Muscle of leg (tissue), 16 donors: ENCODE measurements at places on chromosomes 13 and 19. TPM values are rescaled to one million over a fixed set of nuclear protein-coding genes. Genes with fewer than 3 reads are reported as not detected.
A peak's percentile ranks its signal among the peaks of the same experiment; 100 is the strongest.

GRCh38 chr19:13848798-13849676 lies 27.9 kb upstream of the NANOS3 start:
- peak; percentile 62 for DNase-seq

DNA sequence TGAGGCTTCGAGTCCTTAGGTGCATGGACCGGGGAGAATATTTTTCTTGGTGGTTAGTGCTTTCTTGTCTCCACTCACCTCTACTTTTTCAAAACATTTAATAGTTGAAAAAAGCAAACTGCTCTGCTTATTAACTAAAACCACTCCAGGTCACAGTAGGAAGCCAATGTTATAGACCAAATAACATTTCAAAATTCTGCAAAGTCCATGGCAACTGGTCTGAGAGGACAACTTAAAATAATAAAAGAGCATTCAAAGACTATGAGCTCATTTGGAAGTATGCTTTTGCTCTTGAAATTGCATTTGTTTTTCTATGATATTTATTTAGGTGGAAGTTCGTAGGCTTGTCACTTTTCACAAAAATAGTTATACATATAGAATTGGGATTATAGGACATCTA lies 483.0 kb downstream of the DCT start:
- no peak for DNase-seq

DNA sequence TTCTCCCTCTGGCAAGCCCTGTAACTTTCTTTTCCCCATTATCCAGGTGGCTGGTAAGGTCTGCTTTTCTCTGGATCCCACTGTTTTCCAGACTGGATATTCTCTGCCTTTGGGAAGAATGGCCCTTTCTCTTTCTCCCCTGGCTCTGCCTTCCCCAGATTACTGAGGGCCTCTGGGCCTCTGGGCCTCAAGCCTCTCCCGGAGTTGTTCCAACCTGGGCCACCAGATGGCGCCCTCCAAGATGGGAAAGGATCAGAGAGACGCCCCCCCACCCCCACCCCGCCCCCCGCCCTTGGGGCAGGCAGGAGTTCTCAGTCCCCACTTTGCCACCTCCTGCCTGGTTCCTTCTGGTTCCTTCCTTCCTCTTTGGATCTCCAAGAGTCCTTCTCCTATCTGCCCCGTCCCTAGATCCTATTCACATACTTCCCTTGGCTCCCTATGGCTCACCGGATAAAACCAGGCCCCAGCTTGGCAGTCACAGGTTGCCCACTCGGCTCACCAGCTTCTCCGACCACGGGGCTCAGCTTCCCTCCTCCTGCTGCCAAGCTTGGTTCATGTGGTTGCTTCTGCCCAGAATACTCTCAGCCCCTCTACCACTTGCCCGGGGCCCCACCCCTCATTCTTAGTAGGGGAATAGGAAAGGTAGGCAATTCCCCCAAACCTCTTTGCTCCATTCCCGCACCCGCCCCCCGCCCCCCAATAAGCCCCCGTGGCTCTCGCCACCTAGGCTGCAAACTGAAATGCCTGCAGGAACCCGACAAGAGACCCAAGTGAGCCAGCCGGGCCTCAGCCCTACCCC lies 13.1 kb downstream of the EPS8L1 start:
- DNase-seq: peak; percentile 75

GRCh38 chr13:41675306-41675705 lies 218.0 kb downstream of the RGCC start:
- no peak for DNase-seq

DNA sequence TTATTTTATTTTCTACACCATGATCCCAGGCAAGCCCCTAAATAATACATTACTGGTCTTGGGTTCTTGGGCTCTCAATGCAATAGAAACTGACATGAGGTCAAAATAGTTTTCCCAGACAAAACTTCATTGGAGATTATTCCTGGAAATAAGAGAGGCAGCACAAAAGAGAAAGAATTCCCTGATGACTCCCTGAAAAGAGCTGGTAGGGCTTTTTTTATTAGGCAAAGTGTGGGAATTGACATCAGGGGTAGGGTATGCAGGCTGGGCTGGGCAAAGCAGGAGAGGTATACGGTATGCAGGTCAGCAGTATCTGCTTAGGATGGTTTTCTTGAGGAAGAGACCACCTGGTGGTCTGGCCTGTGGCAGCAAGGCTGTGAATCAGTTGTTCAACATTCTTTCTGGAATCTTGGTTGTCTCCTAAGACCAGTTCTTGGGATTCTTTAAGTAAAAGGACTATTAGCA lies 9.3 kb upstream of the IGFL3 start:
- DNase-seq: no peak

GRCh38 chr19:33386361-33386858 lies 12.9 kb downstream of the CEBPG start:
- no peak for DNase-seq

DNA sequence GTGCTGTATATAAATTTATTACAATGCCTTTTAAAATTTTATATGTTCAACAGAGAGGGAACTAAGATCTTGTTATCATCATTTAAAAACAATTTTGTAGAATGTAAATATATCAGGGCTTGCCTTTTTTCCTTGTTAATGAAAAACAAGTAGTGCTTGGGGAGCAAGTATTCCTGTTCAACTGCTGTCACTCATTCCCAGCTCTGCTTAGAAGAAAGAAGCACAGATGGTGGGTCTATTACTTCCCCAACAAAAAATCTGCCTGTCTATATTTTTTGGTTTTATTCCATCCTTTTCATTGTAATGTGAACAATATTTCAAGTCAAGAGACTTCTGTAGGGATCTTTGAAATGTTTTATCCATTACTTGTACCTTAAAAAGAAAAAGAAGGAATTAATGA lies 503.9 kb downstream of the GPC5 start:
- DNase-seq: no peak

DNA sequence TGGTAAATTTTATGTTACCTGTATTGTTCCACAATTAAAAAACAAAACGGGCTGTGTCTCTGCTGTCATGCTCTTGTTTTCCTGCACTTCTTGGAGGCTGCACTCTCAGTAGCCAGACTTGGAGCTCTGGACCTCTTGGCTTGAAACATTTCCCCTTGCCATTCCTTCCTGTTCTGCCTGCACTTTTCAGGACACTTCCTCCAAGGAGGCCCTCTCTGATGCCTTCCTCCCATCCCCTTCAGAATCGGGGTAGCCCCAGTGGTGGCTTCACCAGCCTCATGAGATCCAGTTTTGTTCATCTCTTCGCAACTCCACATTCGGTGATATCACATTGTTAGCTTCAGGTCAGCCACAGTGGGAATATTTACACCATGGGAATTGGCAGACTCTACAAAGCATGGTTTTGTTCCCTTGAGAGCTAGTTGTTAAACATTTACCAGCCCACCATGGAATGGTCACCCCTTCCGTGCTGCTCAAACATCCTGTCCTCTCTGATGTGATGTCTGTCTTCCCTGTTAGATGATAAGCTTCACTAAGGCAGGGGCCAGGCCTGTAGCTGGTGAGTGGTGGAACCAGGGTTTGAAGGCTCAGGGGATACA lies 40.2 kb upstream of the PEG3 start:
- DNase-seq: no peak

DNA sequence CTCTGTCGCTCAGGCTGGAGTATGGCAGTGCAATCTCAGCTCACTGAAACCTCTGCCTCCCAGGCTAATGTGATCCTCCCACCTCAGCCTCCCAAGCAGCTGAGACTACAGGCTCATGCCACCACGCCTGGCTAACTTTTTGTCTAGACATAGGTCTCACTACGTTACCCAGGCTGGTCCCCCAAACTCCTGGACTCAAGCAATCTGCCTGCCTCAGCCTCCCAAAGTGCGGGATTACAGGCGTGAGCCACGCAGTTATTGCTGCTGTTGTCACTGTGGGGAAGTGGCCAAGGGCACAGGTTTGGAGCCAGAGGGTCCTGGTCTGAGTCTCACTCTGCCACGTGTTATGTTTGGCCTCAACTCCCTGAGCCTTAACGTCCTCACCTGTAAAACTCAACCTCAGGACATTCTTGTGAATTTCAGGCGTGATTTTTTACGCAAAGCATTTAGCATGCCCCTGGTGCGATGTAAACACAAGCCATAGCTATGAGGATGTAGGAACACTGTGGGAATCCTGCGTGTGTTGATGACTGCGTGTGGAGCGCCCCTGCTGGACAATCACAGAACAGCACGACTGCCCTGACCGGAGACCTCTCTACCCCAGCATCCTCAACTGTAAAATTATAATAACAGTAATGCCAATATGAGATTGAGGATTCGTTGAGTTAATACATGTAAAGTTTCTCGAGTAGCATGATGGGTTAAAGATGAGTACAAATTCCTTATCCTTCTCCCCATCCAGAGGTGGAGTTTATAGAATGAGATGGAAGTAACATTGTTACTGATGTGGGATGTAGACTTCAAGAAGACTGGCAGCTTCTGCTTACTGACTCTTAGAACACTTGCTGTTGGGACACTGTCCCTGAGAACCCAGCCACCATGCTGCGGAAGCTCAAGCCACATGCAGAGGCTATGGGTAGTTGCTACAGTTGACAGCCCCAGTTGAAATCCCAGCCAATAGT lies 41.8 kb upstream of the PNMA8B start:
- DNase-seq: no peak

DNA sequence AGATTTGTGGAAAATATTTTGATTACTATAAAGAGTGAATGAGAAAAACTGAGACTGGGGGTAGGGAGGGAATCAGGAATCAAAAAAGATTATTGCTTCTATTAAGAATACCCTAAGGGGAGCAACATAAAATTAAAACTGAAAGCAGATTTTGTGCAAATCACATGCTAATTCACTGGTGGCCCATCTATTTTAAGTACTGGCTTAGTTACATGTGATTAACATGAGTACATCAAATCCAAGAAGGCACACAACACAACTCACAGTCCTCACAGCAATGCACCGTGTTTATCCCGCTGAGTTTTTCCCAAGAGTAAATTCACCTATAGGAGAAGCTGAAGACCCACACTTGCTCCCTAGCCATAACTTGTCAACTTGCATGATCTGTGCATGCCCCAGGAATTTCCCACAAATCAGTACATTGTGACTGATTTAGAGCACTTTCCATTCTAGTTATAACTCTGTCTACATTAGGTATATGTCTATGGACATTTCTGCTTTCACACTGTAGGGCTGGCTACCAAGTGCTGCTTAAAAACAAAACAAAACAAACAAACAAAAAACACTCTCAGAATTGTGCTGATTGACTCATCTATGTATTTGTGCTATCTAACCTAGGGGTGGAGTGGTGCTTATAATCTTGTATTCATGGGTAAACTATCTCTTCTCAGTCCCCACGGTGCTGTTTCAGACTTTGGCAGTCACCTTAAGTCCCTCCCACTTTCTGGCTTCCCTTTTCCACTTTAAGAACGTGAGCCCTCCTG lies 24.3 kb downstream of the AMER2 start:
- DNase-seq: no peak

- no peak for DNase-seq
Observed at GRCh38 chr19:10621966-10622365, 3.4 kb upstream of the SLC44A2 start.

GRCh38 chr13:40109351-40109844 lies 453.9 kb downstream of the COG6 start:
- DNase-seq: peak; percentile 44

FLT1 gene
- 14.5 TPM for polyA plus RNA-seq

GRIK5 gene
- polyA plus RNA-seq: 1.5 TPM

ZNF492 gene
- 1.4 TPM for polyA plus RNA-seq

SMIM44 gene
- not detected for polyA plus RNA-seq

ANKRD24 gene
- polyA plus RNA-seq: 2.5 TPM
